Dermis microvascular lymphatic vessel endothelial cell (primary cell): ENCODE measurements at places on chromosomes 1 and 21. TPM values are rescaled to one million over a fixed set of nuclear protein-coding genes. Genes with fewer than 3 reads are reported as not detected.

Gene CRNN
- not detected in 2 replicates for total RNA-seq

Gene NHLH2
- total RNA-seq = not detected in 2 replicates

Gene CCDC24
- 1.3 and 1.4 TPM in 2 replicates for total RNA-seq

Gene OR2L13
- total RNA-seq = not detected in 2 replicates

Gene MKNK1
- total RNA-seq = 14.6 and 17.1 TPM in 2 replicates

Gene YTHDF2
- total RNA-seq = 62.6 and 86.0 TPM in 2 replicates

Gene ITGB2
- 0.13 and 0.25 TPM in 2 replicates for total RNA-seq

Gene B4GALT2
- 44.0 and 56.8 TPM in 2 replicates for total RNA-seq

Gene CBR1
- total RNA-seq = 13.4 and 23.3 TPM in 2 replicates

Gene PTPN7
- total RNA-seq = 0.13 TPM in 2 replicates

Gene LINGO4
- not detected in 2 replicates for total RNA-seq

Gene PFDN2
- total RNA-seq = 27.7 and 31.1 TPM in 2 replicates

Gene SLAMF9
- total RNA-seq = not detected in 2 replicates

Gene PPFIA4
- total RNA-seq = 0.13 TPM in 2 replicates

Gene C1orf216
- total RNA-seq = 12.6 and 22.0 TPM in 2 replicates

Gene OR10J1
- not detected in 2 replicates for total RNA-seq

Gene ANKRD13C
- total RNA-seq = 18.7 and 24.5 TPM in 2 replicates

Gene LRRC71
- 0.13 TPM in 2 replicates for total RNA-seq

Gene EGLN1
- total RNA-seq = 49.7 and 50.7 TPM in 2 replicates

Gene GBP2
- 13.7 and 56.0 TPM in 2 replicates for total RNA-seq

Gene GPR61
- 0.13 TPM in 1 of 2 replicates, not detected in the other for total RNA-seq

Gene HSF2BP
- 0.26 and 0.38 TPM in 2 replicates for total RNA-seq

Gene KAZN
- total RNA-seq = 0.51 and 1.1 TPM in 2 replicates

Gene TAGLN2
- total RNA-seq = 136 and 182 TPM in 2 replicates

Gene PROK1
- not detected in 2 replicates for total RNA-seq

Gene ATP6V1G3
- total RNA-seq = 0.25 TPM in 1 of 2 replicates, not detected in the other

Gene KCNK1
- total RNA-seq = under 0.01 and 0.13 TPM in 2 replicates

Gene S100A7A
- total RNA-seq = not detected in 2 replicates

Gene OR2T29
- not detected in 2 replicates for total RNA-seq

Gene PLPPR4
- total RNA-seq = under 0.01 TPM in 1 of 2 replicates, not detected in the other

Gene TFF2
- total RNA-seq = not detected in 2 replicates

Gene SPOCD1
- total RNA-seq = 2.5 and 4.0 TPM in 2 replicates

Gene C1QTNF12
- 0.25 and 0.51 TPM in 2 replicates for total RNA-seq

Gene CELA3A
- not detected in 2 replicates for total RNA-seq

Gene COL8A2
- total RNA-seq = 1.0 and 2.3 TPM in 2 replicates

Gene HAO2
- under 0.01 TPM in 1 of 2 replicates, not detected in the other for total RNA-seq

Gene A3GALT2
- total RNA-seq = not detected in 2 replicates

Gene CDC7
- 2.4 and 4.5 TPM in 2 replicates for total RNA-seq

Gene KRTAP21-2
- not detected in 2 replicates for total RNA-seq

Gene LIN28A
- total RNA-seq = not detected in 2 replicates

Gene CFH
- 6.5 and 92.4 TPM in 2 replicates for total RNA-seq

Gene CTSE
- not detected in 2 replicates for total RNA-seq

Gene GBP1
- 8.6 and 10.9 TPM in 2 replicates for total RNA-seq

Gene VWA5B1
- total RNA-seq = not detected in 2 replicates

Gene SPRR5
- not detected in 2 replicates for total RNA-seq

Gene OR10T2
- total RNA-seq = not detected in 2 replicates

Gene SLC30A10
- total RNA-seq = not detected in 2 replicates

Gene LCA5L
- total RNA-seq = 0.26 and 0.38 TPM in 2 replicates
